T-helper 1 cell (primary cell): ENCODE measurements at places on chromosomes 2 and 18.

DNA sequence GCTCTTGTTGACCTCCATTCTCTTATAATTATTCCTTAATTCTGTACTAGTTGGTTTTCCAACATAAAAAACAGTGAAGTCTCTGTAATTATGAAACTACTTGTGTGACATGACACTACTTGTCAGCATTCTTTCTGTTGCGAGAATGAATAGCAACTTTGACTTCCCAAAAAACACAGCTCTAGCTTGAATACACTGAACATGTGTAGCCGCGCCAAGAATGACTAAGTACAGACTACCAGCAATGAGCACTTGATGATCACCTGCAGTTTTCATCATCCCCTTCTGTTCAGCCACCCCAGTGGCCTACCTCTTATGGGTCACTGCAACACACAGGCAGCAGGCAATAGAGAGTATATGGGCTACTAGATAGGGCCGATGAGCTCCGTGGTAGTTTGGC lies 229.3 kb downstream of the TGIF1 start:
- DNase-seq = no peak

DNA sequence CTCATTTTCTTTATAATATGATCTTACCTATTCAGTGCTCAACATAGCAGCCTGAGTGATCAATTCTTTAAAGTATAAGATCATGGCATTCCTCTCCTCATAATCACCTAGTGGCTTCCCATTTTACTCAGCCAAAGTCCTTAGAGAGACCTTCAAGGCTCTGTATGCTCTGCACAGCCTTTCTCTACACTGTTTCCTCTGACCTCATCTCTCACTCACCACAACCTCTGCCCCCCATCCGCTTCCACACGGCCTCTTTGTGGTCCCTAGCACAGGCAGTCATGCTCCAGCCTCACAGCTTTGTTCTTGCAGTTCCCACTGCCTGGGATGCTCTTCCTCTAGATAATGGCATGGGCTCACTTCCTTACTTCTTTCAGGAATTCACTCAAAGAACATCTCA lies 109.2 kb downstream of the HIBCH start:
- no peak for DNase-seq

DNA sequence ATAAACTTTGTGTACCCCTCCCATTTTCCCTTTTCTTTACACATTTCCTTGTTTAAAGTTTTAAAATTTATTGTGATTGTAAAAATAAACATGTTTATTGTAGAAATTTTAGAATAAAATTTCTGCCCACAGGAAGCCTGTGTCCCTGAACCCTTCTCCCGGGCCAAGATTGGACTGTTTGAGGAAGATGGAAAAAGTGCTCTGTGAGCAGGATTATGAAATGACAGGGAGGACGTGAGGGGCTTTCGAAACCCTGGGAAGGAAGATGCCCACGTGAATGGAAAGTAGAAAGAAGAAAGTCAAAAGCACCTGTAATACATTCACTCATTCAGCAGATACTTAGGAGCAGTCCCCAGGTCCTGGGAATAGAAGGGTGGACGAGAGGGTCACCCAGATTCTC lies 25.4 kb upstream of the ATOH8 start:
- no peak for DNase-seq

- DNase-seq = no peak
Observed at GRCh38 chr2:128599700-128600099, 281.0 kb upstream of the HS6ST1 start.

DNA sequence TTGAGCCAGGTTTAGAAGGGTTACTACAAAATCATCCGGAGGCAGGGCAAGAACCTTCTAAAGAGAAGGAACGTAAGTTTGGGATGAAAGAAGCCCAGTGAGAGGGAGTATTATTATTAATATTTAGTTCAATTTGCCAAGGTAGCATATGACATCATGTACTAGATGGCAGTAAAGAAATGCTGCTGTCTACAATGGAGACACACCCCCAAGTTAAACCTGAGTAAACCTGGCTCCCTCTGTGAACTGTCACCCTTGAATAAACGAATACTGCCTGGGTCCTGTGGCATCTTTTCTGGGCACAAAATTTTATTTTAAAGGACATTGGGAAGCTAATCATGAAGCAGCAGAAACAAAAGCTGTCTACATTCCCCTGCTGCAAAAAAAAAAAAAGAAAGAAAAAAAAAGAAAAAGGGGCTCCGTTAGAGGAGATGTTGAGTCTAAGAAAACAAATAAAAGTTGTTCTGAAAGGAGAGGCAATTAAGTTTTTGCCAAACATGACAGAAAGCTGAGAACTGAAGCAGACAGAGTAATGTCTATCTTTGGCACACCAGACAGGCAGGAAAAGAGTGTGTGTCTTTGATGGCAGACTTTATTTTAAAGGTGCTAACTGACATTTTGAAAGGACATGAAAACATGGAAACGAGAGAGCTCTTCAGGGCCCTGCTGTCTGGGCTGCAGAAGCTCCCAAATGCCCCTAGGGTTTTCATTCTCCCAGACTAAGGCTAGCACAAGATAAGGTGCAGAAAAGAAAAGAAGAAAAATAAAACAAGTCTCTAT lies 557.7 kb upstream of the CHAC2 start:
- no peak for DNase-seq

GRCh38 chr2:116499389-116499788 lies 1315.1 kb upstream of the DDX18 start:
- DNase-seq = no peak

GRCh38 chr2:67923696-67924095 lies 139.1 kb downstream of the C1D start:
- no peak for DNase-seq

DNA sequence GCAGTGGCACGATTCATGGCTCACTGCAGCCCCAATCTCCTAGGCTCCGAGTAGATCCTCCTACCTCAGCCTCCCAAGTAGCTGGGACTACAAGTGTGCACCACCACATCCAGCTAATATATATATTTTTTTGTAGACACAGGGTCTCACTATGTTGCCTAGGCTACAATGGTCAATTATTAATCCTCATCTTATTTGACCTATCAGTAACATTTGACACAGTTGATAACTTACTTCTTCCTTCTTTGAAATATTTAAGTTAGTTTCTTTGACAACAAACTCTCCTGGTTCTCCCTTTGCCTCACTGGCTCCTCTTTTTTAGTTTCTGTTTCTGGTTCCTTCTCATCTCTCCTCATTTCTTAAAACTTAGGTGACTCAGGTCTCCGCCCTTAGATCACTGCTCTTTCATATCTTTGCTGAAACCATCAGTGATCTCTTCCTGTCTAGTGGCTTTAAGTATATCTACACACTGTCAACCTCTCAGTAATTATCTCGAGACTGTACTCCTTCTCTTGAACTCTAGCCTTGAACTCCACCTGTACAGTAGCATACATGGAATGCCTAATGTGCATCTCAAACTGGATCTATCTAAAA lies 11.5 kb downstream of the PGAP1 start:
- DNase-seq = no peak

DNA sequence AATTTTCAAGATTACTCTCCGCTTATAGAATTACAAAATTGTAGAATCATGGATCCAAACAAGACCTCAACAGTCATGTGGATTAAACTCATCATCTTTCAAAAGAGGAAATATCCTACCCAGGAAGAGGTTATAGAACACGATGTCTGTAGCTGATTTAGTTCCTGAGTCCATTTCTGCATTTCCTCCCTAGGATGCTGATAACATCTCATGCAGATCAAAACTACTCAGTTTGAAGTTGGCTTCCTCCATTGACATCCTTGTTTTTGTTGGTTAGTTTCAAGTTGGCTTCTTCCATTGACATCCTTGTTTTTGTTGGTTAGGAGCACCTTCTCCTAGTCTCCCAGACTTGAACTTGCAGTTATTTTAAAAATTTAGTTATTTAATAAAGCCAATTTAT lies 147.5 kb downstream of the PARD3B start:
- no peak for DNase-seq

GRCh38 chr2:60976875-60977561 lies 40.5 kb upstream of the PEX13 start:
- no peak for DNase-seq

DNA sequence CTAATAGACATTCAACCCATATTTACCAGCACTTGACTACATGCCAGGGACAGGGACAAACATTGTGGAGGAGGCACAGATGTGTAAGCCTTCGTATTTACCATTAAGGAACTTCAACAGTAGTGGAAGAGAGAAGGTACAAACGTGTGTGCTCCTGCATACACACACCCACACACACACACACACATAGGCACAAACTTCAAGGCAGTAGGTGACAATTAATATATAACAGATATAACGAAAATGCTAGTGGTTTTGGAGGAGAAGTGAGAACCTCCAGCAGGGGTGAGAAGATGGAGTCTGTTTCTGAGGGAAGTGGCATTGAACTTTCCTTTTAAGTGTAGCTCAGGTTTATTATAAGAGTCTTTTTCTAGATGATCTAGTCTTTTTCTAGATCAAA lies 231.1 kb downstream of the SETBP1 start:
- DNase-seq = no peak

- no peak for DNase-seq
Observed at GRCh38 chr2:148031152-148031551, 10.3 kb downstream of the MBD5 start.

- DNase-seq = peak; percentile 87
Observed at GRCh38 chr2:191020221-191020741, 6.3 kb upstream of the STAT1 start.

GRCh38 chr2:42602218-42602875 lies 33.9 kb downstream of the MTA3 start:
- DNase-seq = no peak

DNA sequence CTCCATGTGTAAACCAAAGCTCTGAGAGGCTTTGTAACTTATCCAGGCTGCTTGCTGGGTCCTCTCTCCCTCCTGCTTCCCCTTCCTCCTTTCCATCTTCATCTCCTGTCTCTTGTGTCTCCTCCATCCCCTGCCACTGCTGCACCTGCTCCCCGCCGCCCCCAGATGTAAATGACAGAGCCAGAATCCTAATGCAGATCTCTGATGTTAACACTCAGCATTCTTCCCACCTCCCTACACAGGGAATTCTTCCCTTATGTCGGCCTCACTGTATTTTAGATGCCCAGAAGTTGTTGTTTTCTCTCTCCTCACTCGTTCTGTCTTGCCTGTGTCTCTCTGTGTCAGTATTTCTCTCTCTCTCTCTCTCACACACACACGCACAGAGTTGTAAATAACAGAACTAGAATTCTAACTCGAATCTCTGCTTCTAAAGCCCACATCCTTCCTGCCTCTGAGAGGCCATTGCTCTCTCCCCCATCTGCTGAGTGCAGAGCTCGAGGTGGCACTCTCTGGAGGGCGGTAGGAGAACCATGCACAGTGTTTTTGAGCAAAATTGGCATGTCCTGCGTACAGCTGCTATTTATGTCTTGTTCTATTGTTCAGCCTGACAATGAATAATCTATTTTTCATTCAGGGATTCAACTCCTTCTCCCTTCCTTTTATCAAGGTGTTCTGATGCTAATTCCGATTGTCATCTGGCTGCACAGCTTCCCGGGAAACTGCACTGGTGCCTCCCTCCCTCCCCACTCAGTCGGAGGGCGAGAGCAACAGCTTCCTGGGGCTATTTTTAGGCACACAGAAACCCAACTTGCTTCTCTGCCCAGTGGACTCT lies 219.9 kb downstream of the SH3RF3 start:
- no peak for DNase-seq

DNA sequence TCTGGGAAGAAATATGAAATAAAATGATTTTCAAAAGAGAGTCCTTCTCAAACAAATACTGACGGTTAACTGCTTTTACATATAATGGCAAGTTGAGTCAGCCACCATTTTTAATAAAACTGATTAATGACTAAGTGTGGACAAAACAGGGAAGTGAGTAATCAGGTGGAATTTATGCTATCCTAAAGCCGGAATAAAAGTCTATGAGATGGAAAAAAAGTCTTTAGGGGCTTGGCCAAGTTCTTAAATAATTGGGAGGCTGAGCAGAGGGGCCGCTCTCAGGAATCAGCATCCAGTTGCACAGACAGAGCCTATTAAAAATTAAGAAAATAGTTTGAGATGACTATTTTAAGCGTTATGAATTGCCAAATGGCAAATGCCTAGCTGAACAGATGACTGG lies 58.6 kb upstream of the AFF3 start:
- no peak for DNase-seq

DNA sequence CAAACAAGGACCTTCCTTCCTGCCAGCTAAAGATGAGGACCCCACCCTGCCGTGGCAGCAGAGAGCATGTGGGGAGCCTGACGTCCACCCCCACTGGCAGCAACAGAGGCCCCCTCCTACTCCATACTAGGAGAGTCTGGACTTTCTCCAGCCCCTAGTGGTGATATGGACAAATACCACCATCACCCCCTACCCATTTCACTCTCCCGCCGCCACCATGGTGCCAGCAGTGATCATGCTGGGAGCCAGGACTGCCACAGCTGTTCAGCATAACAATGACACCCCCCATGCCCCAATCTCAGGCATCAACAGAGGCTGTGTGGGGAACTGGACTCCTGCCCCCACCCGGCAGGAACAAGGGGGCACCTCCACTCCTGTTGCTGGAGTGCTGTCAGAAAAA lies 42.7 kb upstream of the ATP9B start:
- no peak for DNase-seq

GRCh38 chr2:8857709-8858108 lies 20.3 kb upstream of the KIDINS220 start:
- DNase-seq = no peak

- no peak for DNase-seq
Observed at GRCh38 chr2:16899958-16900357, 234.3 kb upstream of the CYRIA start.

DNA sequence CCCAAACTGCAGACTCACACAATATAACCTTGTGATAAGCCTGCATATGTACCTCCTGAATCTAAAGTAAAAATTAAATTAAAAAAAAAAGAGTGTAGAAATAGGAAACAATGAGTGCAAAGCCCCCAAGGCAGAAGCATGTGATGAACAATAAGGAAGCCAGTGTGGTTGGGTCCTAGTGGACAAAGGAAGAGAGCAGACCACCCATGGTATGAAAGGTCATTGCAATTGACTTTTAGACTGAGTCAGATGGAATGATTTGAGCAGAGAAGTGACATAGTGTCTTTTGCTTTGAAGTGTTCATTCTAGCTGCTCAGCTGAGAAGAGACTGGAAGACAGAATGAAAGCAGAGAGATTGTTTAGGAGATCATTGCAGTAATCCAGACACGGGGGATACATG lies 417.1 kb downstream of the RAD51AP2 start:
- DNase-seq = no peak

DNA sequence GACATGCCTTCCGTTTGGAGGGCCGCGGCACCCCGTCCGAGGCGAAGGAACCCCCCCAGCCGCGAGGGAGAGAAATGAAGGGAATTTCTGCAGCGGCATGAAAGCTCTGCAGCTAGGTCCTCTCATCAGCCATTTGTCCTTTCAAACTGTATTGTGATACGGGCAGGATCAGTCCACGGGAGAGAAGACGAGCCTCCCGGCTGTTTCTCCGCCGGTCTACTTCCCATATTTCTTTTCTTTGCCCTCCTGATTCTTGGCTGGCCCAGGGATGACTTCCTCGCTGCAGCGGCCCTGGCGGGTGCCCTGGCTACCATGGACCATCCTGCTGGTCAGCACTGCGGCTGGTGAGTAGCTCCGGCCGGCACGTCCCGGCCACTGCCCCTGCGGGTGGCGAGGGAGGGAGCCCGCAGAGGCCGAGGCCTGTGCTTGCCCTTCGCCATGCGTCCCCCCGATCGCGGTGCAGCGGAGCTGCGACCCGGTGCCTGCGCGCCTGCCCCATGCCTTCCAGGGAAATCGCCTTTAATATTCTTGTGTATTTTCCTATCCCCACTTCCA lies 1.2 kb downstream of the BMPR2 start:
- peak; percentile 7 for DNase-seq

GRCh38 chr2:65579506-65580235 lies 147.3 kb upstream of the SPRED2 start:
- no peak for DNase-seq
